ENCODE measurements at places on chromosomes 4 and X. TPM values are rescaled to one million over a fixed set of nuclear protein-coding genes. Genes with fewer than 3 reads are reported as not detected.

The OPRPN gene
- total RNA-seq = not detected

The CXorf49 gene
- total RNA-seq = not detected

The UGT2A1 gene
- not detected for total RNA-seq

The SPRY1 gene
- 66.1 TPM for total RNA-seq

The IQCM gene
- total RNA-seq = not detected

The EPGN gene
- not detected for total RNA-seq

The WWC2 gene
- total RNA-seq = 45.1 TPM

The FAT1 gene
- 122 TPM for total RNA-seq

The NDST3 gene
- 0.29 TPM for total RNA-seq

The GAGE13 gene
- not detected for total RNA-seq

The BEX2 gene
- total RNA-seq = 2.6 TPM

The DCAF12L2 gene
- total RNA-seq = not detected

The PNMA3 gene
- not detected for total RNA-seq

The ADH1B gene
- not detected for total RNA-seq

The SRPX gene
- 64.6 TPM for total RNA-seq

The PIR gene
- 9.4 TPM for total RNA-seq

The MTNR1A gene
- total RNA-seq = 0.14 TPM

The TLR1 gene
- total RNA-seq = 0.44 TPM

The ZFYVE28 gene
- 7.4 TPM for total RNA-seq

The C4orf54 gene
- total RNA-seq = not detected

The RS1 gene
- not detected for total RNA-seq

The USP17L10 gene
- total RNA-seq = not detected

The USP51 gene
- 0.88 TPM for total RNA-seq

The CENPVL1 gene
- not detected for total RNA-seq

The RRAGB gene
- 12.5 TPM for total RNA-seq

The CSAG1 gene
- total RNA-seq = not detected

The HPSE gene
- 0.66 TPM for total RNA-seq

The MAGEB1 gene
- not detected for total RNA-seq

The SSX3 gene
- not detected for total RNA-seq

The KIT gene
- total RNA-seq = under 0.01 TPM

The SYP gene
- total RNA-seq = 0.29 TPM

The HTN1 gene
- not detected for total RNA-seq

The GPC4 gene
- total RNA-seq = under 0.01 TPM

The EDNRA gene
- 1.3 TPM for total RNA-seq
